Activated naive CD4-positive, alpha-beta T cell (primary cell): ENCODE measurements at places on chromosomes 6 and 20.

GRCh38 chr6:34723203-34723602 is 26.6 kb upstream of the ILRUN start:
- DNase-seq: no peak

DNA sequence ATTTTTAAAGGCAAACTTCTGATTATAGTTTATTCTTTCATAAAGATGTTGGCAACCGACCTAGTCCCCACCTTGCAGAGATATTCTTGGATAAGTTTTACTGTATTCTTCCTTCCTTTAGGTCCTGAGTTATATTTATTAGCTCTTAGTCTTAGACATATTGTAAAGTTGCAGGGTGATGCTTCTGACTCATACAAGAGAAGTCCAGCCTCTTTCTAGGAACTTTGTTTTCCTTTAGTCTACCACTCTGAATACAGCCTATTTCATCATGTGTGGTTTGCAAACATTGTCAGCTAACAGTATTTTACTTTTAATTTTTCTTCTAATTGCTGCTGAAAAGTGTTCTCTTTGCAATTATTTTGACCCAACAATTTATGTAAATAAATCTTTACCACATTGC is 686.7 kb downstream of the COL12A1 start:
- DNase-seq: no peak

GRCh38 chr20:1664911-1665310 is 7.3 kb upstream of the SIRPG start:
- DNase-seq: peak; percentile 43

DNA sequence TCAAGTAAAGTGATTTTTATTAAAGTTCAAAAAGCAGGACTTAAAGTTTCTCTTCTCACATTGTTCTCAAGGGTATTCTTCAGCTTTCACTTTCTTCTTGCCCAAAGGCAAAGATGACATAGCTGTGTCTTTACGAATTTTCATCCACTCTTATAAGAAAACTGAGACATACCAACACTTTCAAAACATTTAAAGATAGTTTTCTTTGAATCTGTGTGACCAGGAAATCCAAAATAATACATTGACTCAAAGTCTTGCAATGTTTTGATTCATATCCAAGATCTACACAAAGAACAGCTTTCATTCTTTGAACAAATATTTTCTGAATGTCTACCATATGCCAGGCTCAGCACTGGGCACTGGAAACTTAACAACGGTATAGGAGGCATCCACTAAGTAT is 117.9 kb downstream of the SIM1 start:
- DNase-seq: no peak

DNA sequence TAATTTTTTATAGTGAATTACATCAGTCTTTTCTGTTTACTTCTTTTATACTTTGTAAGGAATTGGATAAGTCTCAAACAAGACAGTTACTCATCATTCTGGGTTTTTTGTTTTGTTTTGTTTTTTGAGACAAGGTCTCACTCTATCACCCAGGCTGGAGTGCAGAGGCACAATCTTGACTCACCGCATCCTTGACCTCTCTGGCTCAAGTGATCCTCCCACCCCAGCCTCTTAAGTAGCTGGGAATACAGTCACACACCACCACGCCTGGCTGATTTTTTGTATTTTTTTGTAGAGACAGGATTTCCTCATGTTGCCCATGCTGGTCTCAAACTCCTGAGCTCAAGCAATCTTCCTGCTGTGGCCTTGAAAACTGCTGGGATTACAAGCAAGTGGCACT is 524.3 kb downstream of the EYS start:
- no peak for DNase-seq

DNA sequence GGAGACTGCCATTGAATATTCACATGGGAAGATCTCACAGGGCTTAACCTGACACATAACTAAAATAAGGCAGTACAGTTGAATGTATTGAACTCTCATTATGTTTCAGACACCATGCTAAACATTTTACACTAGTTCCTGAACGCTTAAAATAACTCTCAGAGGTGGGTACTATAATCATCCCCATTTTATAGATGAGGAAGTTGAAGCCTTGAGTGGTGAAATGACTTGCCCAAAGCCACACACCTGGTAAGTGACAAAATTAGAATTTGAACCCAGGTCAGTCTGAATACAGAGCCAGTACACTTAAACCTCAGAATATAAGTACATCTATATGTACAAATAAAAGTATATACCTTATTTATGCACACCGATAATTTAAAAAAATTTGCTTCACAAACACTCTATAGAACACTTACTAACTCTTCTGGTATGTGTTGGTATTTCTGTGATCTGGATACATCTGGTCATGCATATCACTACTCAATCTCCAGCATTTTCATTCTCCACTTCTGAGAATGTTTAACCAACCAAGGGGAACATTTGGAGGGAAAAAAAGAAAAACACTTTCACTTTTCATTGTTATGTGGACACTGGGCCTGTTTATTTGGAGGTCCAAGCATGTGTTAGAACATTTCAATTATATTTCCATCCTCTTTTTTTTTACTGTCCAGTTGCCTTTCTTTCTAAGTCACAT is 4.6 kb upstream of the BICRAL start:
- DNase-seq: no peak

DNA sequence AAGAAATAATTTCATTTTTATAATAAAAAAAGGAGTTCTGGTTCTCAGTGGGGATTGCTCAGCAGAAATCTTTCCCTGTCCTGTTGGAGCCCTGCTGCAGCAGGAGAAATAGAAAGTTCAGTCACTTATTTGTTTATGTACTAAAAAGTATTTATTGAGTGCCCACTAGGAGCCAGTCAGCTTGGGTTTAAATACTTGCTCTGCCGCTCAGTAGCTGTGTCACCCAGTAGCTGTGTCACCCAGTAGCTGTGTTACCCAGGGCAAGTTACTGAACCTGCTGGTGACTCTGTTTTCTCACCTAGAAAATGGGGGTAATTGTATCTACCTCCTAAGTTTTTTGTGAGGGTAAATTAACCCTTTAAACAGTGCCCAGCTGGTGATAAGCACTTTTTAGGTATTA is 32.9 kb downstream of the FOXF2 start:
- no peak for DNase-seq

DNA sequence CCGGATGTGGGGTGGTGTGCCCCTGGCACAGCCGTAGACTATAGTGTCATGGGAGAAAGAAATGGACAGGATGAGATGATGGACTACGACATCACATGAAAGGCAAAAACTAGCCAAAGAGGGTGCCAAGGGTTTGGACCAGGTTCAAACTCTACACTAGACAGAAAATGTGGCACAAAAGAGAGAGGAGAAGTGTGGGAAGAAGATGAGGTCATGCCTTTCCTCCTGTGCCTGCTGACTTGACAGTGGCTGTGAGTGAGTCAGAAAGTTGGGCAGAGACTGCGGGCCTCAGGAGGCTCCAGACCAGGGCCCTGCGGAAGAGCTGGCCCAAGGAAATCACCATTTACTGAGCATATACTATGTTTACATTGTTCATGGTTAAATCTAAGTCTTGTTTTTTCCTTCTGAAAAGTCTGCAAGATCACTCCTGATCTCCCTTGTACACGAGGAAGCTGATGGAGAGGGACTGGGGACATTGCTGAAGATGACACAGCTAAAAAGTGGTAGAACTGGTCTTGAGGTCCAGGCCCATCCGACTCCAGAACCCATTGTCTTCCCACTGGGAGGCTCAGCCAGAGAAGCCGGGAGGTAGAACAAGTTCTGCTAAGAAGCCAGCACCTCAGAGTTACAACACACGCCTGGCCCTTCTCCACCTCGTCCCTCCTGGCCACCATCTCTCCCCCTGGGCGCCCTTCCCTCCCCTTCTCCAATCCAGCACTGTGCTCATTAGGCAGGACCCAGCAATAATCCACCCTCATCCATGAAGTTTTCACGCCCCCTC is 35.6 kb downstream of the CNKSR3 start:
- DNase-seq: no peak

- no peak for DNase-seq
These were observed 34.3 kb downstream of the SIRPA start for GRCh38 chr20:1929460-1929859.

- DNase-seq: no peak
These were observed 8.3 kb downstream of the PRDM1 start for GRCh38 chr6:106094261-106094963.

- DNase-seq: no peak
These were observed 24.8 kb downstream of the TMX4 start for GRCh38 chr20:7994809-7995208.

DNA sequence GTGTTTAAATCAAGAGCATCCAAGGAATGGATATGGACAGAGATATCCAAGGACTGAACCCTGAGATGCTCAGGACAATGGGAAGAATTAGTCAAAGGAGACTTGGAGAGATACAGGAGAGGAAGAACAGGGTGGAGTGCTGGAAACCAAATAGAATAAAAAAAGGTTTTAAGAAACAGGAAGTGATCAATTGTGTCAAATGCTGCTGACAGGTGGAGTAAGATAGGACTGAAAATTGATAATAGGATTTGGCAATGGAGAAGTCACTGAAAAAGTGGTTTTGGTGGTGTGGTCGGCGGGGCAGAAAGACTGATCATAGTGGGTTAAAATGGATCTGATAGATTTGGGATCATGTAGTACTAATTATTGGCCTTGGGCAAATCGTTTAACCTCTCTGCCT is 37.9 kb upstream of the PNRC1 start:
- DNase-seq: no peak

DNA sequence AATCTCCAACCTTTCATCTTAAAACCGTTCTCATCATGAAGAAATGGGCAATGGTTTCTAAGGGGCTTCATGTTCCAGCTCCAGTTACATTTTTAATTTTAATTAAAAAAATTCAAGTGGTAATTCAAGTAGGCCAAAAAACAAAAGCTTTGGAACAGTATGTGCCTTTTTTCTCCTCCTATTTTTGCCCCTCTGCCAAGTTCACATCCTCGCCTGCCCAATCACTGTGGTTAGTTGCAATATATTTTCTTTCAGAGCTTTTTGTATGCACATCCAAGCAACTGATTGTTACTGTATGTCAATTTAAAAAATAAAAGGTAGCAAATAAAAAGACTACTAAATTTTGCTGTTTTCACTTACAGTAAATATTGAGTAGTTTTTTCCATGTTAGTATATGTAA is 99.8 kb upstream of the B3GAT2 start:
- no peak for DNase-seq

DNA sequence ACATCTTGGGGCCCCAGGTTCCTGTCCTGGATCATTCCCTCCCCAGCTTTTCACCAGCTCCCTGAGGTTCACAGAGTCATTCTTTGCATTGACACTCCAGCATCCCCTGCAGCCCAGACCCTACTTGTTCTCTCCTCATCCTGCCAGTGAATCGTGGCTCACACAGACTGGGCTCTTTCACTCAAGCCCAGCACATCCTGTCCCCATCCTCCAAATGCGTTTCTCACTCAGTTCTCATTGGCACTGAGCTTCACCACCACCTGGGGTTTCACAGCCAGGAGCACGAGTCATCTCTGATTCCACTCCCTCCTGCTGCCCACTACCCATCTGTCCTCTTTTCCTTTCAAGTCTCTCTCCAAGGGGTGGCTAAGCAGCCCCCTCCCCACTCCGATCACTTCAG is 85.4 kb upstream of the NNAT start:
- no peak for DNase-seq

- DNase-seq: no peak
These were observed 400.2 kb downstream of the QKI start for GRCh38 chr6:163814494-163815364.

DNA sequence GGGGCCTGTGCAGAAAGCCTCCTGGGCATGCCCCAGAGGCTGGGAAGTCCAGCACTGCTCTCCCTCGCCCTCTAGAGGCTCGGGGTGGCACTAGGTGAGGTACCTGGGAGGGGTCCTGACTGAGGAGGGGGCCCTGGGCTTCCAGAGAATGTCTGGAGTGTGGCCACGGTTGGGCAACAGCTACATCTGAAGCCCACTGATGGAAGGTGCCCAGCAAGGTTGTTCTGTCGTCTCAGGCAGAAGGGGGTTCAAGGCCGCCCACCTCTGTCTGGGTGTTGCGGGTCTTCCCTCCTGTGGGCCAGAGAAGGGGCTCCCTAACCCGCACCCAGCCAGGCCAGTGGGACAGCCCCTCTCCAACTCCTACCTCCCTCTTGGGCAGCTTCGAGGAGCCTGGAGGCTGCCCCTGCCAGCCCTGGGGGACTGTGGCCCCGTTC is 11.4 kb upstream of the VEGFA start:
- DNase-seq: no peak

DNA sequence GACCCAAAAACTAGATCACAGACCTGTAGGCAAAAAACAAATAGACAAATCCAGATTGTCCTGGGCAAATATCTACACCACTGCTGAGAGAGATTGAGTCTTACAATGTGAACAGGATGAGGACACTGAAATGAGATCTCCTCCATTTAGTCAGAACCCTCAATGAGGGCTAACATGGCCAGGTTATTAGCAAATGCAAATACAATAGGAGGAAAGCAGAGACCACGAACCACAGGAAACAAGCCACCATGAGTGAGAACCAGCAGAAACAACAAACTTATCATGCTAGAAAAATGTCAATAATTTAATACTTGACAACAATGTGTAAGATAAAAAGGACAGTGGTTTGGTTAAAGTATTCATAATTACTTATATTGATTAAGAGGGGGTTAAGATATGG is 162.8 kb downstream of the SYNE1 start:
- DNase-seq: no peak

GRCh38 chr6:139639507-139639906 is 265.1 kb upstream of the CITED2 start:
- DNase-seq: no peak

DNA sequence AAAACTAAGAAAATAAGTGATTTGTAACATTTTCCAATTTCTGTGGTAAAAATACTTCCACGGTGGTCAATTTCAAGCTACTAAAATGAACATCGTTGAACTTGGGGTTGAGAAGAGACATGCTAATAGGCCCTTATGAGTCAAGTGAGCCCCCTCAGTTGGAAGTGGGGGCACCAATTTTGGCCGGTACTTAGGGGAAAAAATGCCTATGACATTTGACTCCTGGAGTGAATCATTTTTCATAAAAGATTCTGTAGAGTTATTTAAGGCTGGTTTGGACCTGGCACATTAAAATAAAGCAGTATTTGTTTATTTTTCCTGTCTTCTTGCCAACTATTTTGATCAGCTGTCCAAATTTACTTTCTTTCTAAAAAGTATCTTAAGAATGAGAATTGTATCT is 32.4 kb upstream of the CAP2 start:
- no peak for DNase-seq

GRCh38 chr20:23156170-23156841 is 70.2 kb upstream of the CD93 start:
- no peak for DNase-seq

DNA sequence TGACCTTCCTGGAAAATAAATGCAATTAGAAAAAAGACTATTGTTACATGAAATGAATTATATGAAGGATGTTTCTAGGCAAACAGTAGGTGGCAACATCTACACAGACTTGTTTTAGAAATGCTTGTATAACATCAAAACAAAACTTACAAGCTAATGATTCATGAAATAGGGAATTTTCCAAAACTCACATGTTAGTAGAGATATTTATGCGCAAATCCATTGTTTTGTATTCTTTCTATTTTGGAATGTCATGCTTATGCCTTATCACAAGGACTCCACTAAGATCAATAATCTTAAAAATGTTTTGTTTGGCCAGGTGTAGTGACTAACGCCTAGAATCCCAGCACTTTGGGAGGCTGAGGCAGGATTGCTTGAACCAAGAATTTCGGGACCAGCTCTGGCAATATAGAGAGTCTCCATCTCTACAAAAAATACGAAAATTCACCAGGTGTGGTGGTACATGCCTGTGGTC is 32.3 kb upstream of the LGSN start:
- no peak for DNase-seq

GRCh38 chr6:36621371-36621855 is 27.3 kb downstream of the SRSF3 start:
- no peak for DNase-seq
